ENCODE measurements at places on chromosomes 6 and 20.

- DNase-seq, result no peak
Observed at GRCh38 chr6:40844246-40844645, 194.8 kb downstream of the UNC5CL start.

DNA sequence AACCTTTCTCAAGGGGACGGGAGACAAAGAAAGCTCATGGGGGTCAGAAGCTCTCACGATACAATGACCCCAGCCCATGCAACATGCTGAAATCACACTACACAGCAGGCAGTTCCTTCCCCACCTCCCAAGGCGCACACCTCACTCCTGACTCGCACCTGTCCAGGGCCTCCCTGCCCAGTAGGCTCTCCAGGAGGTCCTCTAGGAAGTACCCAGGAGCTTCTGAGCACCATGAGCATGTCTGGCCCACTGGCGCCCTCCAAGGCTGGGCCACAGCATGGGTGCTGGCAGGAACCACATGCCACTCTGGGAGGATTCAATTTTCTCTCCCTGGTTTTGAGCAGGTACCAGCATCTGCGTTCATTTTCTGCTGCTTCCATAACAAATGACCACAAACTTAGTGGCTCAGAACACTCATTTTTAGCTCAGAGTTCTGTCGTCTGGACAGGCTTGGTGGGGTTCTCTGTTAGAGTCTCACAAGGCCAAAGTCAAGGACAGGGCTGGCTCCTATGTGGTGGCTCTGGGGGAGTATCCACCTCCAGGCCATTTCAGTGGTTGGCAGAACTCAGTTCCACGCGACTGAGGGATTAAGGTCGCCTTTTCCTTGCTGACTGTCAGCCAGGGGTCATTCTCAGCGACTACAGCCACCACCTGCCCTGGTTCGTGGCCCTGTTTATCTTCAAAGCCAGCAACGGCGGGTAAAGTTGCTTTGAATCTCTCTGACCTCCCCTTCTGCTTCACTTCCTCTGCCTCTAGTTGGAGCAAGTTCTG is 32.7 kb downstream of the ACSS1 start:
- DNase-seq, result peak; percentile 17

DNA sequence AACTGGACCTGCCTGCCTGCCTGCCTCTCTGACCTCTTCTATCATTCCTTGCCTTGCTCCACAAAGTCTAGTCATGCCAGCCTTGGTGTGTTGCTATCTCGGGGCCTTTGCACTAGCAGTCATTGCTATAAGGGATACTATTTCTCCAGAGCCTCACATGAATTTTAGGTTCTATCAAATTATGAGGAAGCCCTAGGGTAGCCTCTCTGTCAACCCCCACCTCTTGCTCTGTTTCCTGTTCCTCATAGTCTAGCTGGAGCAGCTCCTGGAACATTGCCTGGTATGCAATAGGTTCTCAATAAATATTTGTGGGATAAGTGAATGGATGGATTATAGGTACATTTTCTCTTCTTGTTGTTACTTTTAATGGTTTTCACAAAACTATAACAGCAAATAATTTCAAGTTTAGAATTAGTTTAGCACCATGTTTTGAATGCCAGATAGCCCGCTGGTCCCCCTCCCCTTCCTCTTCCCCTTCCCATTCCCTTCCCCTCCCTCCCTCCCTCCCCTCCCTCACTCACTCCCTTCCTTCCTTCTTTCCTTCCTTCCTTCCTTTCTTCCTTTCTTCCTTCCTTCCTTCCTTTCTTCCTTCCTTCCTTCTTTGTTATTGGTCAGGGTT is 46.9 kb upstream of the DTNBP1 start:
- DNase-seq, result no peak

DNA sequence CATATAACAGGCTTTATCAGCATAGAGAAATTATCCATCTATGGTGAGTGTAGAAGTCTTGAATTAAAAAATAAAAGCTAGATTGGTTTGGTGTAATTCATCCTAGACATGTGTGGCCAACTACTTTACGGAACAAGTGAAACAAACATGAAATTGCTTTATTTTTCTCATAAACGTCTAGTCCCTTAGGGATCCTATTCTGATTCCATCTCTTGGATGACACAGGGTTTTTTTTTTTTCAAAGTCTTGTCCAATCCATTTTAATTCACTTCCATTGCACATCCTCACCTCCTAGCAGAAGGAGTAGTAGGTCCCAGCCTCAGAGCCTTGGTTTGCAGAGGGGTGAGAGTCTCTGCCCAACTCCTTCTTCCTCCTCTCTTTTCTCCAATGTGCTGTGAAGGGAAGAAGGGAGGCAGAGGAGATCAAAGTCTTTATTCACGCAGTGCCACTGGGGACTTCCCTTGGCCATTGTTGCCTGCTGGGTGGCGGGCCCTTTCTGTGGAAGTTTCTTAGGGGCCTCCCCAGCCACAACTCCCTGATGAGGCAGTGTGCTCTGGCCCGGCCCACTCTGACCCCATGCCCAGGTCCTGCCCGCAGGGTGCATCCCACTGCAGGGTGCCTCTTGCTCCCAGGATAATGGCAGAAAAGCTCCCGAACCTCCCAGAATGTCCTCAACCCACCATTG is 104.4 kb upstream of the SNX9 start:
- no peak for DNase-seq

Data from COR-L47 (cell line).